ENCODE measurements at places on chromosomes 1 and 21.

GRCh38 chr1:192793983-192794767 lies 14.7 kb upstream of the RGS2 start:
- DNase-seq: no peak

DNA sequence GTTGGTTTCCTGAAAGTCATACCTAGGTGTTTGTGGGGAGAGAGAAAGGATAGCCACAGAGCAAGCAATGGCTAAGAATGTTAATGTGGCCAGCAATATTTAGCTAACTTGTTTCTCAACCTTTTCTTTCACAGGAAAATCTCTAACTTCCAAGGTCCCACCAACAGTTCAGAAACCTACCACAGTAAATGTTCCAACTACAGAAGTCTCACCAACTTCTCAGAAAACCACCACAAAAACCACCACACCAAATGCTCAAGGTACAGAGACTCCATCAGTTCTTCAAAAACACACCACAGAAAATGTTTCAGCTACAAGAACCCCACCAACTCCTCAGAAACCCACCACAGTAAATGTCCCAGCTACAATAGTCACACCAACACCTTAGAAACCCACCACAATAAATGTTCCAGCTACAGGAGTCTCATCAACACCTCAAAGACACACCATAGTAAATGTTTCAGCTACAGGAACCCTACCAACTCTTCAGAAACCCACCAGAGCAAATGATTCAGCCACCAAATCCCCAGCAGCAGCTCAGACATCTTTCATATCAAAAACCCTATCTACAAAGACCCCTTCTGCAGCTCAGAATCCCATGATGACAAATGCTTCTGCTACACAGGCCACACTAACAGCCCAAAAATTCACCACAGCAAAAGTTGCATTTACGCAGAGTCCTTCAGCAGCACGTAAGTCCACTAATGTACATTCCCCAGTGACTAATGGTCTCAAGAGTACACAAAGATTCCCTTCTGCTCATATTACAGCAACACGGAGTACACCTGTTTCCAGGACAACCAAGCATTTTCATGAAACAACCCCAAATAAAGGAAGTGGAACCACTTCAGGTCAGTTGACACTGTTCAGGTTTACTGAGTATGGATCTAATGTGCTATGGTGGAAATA lies 15.3 kb downstream of the CD55 start:
- DNase-seq: no peak

- DNase-seq: no peak
These were observed 124.7 kb upstream of the ARHGEF16 start for GRCh38 chr1:3329640-3330281.

DNA sequence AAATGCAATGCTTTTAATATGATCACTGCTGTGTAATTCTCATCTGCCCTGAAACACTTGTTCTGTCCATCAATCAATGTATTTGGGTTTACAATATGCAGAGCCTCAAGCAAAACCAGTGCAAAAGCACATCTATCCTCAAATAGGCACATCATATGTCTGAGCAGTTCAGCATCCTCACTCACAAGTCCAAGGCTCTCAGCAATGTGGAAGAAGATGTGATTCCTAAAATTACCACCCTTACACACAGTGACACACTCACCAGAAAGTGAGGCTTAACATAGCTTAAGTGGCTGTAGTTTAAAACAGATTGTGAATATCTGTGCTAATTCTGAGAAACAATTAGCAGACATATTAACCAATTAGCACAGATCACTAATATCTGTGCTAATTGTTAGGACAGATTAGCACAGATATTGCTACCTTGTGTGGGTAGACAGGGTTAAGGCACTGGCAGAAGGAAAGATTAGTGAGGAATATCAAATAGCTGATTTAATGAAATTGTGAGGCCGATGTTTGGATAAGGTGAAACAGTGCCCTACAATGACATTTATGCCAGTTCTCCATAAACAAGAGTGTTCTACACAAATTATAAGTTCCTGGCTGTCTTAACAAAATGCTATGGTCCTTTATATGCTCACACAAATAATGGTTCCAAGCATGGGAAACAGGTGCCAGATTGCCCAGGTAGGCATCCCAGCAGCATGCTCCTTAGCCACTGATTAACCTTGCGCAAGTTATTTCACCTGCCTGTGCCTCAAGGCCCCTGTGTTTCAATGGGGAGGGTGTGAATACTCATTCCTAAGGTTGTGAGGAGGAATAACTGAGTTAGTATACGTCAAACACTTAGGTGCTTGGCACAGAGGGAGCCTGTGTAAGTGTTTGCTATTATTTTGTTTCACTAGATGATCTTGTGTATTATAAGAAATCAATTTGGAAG lies 41.7 kb downstream of the MRPL39 start:
- DNase-seq: no peak

DNA sequence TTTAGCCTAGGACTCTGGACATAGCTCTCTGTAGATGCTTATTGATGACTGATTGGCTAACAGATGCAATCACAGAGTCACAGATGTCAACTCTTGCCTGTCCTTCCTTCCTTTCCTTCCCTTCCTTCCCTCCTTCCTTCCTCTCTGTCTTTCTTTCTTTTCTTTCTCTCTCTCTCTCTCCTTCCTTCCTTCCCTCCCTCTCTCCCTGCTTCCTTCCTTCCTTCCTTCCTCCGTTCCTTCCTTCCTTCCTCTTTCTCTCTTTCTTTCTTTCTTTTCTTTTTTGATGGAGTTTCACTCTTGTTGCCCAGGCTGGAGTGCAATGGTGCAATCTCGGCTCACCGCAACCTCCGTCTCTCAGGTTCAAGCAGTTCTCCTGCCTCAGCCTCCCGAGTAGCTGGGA lies 106.1 kb downstream of the KIF26B start:
- no peak for DNase-seq

GRCh38 chr1:20037877-20038276 lies 32.1 kb upstream of the PLA2G5 start:
- peak; percentile 44 for DNase-seq

DNA sequence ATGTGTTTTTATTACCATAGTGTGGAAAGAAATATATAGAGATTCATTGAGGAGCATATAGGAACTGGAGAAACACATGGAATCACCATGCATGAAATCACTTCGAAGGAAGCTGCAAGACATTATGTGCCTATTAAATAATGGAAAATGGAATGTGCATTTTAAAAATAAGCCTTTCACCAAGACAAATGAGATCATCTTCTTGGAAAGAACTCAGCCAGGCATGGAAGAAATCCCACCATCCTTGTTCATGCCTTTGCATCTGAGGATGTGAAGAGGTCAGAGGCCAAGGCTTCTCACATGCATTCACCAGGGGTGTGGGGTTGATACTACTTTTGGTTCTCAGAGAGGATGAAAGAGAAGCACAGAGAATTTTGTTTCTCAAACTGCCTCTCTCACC lies 50.0 kb downstream of the C1orf198 start:
- DNase-seq: no peak

DNA sequence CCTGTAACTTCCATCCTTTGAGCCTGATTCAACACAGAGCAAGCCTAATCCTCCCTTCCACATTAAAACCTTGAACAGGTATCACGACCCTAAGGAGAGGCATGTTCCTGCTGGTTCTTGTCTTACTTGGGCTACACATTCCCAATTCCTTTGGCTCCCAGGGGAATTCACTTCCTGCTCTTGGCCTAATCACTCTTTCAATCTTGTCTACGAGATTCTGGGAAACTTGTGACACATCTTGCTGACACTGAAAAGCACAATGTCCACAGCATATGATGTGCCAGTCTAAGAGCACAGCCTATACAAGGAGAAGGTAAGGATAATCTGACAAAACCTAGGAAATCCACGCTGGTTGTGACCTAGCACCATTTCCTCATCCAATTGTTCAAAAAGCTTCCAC lies 163.9 kb downstream of the GABPA start:
- no peak for DNase-seq

GRCh38 chr1:37931102-37931360 lies 15.8 kb downstream of the INPP5B start:
- no peak for DNase-seq

- DNase-seq: no peak
These were observed 329.3 kb downstream of the BARHL2 start for GRCh38 chr1:90387805-90388204.

- DNase-seq: no peak
These were observed 33.0 kb upstream of the IL20 start for GRCh38 chr1:206832352-206832880.

DNA sequence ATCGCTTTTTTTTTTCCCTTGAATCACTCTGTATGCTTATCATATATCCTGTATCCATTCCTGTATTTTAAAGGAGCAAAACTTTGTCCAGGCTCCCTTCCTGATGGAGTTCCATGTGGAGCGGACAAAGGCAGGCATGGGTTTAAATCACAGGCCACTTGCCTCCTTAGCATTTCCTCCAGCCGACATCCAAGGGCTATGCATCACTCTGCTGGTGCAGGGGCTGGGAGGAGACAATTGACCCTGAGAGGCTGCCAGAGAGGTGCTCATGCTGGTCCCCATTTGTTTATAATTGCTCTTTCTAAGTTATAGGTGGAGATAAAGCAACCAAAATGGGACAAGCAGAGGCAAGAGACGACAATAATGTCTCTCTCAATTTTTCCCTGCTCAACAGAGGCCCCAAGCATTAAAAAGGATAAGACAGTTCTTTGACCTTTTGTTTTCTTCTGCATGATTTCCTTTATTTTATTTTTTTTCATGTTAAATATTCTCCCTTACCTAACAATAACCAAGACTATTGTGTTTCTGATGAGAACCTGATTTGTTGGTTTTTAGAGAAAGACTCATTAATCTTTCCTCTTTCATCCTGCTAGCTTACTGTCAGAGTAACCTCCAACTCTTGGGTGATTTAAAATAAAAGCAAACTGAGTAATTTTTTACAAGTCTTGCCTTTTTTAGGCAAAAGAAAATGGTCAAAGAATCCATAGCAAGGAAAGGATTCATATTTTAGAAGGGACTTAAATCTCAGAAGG lies 353.7 kb downstream of the ADGRL2 start:
- peak; percentile 37 for DNase-seq

DNA sequence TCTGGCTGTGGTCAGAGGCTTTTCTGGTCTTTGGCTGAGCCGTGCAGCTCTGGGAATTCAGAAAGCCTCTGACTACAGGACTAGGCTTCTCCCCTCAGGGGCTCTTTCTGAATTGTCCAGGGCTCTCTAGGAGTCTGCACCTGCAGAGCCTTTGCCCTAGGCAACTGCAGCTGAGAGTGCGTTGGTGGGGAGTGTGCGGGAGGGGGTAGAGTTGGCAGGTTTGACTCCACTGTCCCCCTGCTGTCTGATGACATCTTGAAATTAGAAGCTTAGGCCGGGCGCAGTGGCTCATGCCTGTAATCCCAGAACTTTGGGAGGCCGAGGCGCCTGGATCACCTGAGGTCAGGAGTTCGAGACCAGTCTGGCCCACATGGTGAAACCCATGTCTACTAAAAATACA lies 32.9 kb downstream of the KIAA1614 start:
- DNase-seq: no peak

GRCh38 chr21:27776925-27777553 lies 810.2 kb upstream of the ADAMTS5 start:
- no peak for DNase-seq

DNA sequence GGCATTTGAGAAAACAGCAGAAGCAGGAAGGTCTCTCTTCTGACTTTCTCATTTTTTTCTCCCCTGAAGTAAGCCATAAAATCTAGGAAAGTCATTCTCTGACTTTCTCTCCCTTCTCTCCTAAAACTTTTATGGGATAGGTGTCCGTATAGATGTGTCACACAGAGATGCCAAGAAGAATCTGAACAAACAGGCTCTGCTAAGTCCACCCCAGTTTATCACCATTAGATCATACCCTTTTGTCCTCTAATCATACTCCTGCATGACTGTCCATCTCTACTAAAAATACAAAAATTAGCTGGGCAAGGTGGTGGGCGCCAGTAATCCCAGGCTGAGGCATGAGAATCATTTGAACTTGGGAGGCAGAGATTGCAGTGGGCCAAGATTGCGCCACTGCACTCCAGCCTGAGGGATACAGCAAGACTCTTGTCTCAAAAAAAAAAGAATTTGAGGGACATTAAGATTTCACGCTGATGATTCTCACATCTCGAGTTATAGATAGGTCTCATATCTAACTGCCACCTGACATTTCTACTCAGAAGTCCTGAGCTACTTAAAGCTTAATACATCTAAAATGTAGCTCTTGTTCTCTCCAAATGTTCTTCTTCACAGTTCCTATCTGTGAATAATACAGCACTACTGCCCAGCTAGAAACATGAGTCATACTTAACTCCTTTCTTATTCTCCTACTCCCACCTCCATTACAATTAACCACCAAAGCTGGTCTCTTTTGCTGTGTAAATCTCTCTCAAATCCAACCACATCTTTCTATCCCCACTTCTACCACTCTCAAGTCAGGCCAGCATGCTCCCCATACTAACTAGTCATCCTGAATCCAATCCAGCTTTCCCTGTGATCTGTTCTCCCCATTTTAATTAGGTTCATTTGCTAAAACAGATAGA lies 47.7 kb downstream of the ZNF644 start:
- DNase-seq: no peak
